ENCODE measurements at places on chromosomes 16 and 17.

DNA sequence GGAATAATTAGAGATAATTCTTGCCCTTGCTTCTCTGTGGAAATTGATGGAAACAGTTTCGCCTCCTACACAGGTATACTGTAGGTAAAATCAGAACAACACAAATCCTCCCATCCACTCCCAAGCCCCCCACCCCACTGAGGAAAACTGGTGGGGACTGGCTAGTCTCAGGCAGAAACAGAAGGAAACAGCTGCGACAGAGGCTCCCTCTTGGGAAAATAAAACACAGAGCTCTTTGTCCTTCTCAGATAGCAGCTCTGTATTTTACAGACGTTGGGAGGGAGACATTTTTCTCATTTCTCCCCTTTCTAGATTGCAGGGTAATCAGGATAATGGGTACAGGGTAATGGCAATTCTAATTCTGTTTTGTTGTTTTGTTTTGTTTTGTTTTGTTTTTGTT, 1.1 kb downstream of the SLFN13 start:
- DNase-seq = no peak

- DNase-seq = no peak
Observed at GRCh38 chr16:78892951-78893733, 707.4 kb downstream of the MAF start.

DNA sequence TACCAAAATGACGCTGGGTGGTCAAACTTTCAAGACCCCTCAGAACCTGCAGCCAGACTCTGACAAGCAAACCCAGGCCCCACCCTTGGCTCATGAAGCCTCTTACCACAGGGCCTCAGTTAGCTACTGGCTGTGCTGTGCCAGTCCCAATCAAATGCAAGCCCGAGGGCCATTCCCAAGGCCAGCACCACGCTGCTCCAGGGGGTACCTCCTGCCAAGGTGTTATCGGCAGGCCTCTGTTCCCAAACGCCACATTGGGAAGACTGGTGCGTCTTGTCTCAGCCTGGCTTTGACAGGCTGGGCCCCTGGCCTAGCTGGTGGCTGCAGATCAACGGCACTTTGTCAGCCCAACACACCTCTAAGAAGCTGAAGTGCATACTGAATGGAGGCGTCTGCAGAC, 35.8 kb upstream of the NOG start:
- no peak for DNase-seq

GRCh38 chr17:80751946-80752581, 207.4 kb downstream of the RPTOR start:
- DNase-seq = no peak

GRCh38 chr16:67649494-67649931, 4.6 kb downstream of the CARMIL2 start:
- no peak for DNase-seq

DNA sequence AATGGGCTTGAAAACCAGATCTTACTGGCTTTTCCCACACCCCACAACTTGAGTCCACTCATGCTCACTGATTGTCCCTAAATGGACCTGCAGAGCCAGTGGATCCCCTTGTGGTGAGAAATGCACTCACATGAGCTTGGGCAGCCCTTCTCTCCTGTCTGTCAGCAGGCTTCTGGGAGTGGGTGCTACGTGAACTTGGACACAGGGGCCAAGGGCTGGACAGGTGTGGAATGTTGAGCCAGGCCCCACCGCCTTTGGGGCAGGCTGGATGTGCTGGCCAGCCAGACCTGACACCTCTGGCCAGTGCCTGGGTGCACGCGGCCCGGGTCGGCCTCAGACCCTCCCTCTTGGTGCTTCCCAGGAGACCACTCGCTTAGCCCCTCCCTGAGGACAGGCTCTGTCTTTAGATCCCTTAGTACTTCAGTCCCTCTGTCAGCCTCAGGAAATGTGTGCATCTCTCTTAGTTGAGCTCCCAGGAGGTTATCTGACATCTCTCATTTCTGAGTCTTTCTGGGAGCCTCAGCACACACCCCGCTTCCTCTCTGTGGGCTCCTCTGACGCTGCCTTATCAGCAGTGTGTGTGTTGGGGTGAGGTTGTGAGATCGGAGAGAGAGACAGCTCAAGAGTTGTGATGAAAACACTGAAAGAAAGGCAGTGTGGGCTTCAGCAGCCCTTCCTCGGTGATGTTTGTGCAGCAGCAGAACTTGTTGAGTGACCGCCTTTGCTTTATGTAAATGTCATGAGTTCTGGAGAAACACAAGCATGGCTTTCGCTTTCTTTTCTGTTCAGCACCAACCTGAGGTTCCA, 117.0 kb downstream of the RAB11FIP4 start:
- DNase-seq = no peak

DNA sequence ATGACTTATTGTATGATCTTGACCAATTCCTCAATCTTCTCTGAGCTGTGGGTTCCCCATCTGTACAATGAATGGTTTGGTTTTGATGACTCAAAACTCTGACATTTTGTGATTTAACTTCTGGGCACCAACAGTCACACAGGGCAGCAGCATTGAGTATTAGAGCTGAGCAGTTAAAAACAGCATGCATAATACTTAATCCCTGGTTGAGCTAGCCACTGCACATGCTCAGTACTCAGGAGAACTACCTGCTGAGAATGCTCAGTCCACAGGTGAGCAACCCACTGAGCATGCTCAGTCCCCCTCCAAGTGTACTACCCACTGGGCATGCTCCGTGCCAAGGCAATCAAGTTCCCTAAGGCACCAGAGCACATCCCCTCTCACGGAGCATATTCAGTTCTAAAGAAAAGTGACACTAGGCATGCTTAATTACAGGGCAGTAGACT, 68.7 kb downstream of the AIPL1 start:
- DNase-seq = no peak

- DNase-seq = no peak
Observed at GRCh38 chr17:21303441-21304065, 19.0 kb downstream of the MAP2K3 start.

GRCh38 chr17:71522383-71522782, 598.4 kb upstream of the SOX9 start:
- DNase-seq = no peak

- DNase-seq = peak; percentile 43
Observed at GRCh38 chr16:1002399-1003166, 21.0 kb downstream of the SOX8 start.

- DNase-seq = no peak
Observed at GRCh38 chr17:80504686-80505413, 28.4 kb upstream of the NPTX1 start.

GRCh38 chr17:48163809-48164208, 56.2 kb downstream of the SNX11 start:
- DNase-seq = no peak

GRCh38 chr17:83125515-83126274, 46.3 kb downstream of the METRNL start:
- DNase-seq = no peak

DNA sequence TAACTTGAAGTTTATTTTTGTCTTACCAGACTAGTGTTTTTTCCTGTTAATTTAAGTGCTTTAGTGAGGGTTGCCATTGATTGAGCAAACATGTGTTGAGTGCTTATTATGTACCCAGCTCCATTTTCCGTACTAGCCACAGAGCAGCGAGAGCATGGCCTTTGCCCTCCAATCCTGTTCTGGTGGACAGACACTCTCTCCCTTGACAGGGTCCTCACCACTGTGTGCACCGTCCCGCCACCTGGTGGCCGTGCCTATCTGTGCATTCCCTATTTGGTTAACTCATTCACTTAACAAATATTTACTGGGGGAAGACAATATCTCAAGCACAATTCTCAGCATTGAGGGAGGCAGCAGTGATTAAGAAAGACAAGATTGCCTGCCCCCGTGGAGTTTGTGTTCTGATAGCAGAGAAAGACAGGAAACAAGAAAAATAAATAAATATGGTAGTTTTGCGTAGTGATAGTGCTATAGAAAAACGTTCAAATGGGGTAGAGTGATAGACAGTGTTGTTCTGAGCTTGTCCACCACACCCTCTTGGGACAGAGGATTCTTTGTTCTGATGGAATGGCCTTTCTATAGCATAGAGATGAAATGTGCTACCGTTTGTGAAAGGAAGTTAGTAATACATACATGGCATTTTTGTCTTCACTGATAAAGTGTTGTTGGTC, 13.0 kb downstream of the CDH13 start:
- DNase-seq = no peak

- DNase-seq = no peak
Observed at GRCh38 chr17:48550502-48551213, 5.7 kb upstream of the HOXB2 start.

GRCh38 chr17:29760279-29761039, 137.7 kb upstream of the CORO6 start:
- no peak for DNase-seq

- no peak for DNase-seq
Observed at GRCh38 chr17:43755389-43755875, 3.2 kb downstream of the SOST start.

DNA sequence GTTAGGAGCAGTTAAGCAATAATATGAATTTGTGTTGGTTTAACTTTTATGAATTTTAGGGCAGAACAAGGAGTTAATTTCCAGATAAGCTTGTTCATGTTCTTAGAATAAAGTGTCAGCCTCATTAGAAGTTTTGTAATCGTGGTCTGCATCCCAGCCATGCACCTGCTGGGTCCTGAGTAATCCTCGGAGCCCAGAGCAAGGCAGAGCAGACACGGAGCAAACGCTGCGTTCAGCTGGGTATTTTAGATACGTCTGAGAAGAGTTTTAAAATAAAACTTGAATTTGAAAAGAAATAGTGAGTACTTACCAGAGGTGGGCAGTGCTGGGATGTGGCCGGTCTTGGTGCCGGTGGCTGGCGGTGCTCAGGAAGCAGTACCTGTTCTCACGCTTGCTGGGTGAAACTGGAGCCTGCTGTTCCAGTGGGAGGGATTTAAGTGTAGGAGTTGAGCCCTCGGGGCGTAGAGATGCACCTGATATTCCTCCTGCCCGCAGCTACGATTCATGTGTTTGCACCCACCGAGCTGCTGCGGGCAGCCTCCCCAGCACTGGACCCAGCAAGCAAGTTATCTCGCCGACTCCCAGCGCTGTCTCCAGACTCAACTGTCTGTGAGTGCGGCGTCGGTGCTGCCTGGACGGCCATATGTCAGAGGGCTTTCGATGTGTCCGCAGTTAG, at the start of gene ZNF750:
Gene ZNF750 (minus strand): TSS at position 406 of the 676 bp plus-strand sequence. CDS start 7,568 bp downstream, outside the sequence.
- no peak for DNase-seq

DNA sequence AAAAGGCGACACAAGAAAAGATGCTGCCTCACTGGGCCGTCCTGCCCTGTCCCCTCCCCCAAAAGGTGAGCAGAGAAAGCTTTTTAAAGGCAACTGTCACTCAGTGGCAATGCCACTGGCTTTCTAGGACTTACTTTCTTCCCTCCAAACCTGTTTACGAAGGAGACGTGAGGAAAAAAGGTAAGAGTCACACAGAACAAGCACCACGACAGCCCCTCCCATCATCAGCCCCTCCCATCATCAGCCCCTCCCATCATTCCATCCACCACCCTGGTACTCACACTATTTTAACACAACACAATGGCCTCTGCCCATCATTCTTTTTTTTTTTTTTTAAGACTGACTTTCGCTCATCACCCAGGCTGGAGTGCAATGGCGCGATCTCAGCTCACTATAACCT, 77.1 kb downstream of the NXN start:
- no peak for DNase-seq

- no peak for DNase-seq
Observed at GRCh38 chr17:1683459-1683858, 1.2 kb downstream of the PRPF8 start.

DNA sequence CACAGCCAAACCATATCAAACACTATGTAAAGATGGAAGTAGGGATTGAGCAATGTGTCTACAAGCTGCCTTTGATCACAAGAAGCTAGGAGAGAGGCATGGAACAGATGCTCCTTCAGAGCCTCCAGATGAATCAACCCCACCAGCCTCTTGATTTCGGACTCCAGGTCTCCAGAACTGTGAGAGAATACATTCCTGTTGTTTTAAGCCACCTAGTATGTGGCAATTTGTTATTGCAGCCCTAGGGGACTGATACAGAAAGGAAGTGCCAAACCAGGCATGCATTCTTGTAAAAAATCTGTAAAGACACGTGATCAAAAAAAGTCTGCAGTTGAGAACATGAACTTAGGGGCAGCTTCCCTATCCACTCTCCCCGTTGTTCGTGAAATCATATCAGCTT, 91.1 kb downstream of the C17orf67 start:
- no peak for DNase-seq

DNA sequence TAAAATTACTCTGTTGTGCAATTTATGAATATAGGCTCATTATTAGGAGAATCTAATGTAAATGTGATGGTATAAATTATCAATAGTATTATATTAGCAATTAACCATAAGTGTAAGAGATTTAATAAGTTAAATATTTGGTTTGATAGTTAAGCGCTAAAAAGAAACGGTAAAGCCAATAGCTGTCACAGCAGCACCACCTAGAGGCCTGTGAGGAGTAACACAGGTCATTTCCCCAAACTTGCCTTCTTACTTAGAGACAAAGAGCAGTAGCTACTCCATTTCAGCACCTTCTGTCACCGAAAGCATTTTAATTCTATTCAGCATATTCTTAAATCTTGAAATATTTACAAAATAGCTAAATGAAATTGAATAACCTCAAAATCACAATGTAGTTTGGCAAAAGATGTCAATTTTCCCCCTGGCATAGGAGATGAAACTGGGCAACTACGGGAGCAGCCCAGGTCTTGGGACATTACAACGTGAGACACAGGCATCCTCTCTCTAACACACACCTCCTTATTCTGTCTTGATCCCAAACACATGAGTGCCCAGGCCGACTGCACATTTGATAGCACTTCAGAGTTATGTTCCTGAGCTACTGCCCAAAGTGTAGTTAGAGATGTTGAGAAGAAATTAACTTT, 14.3 kb upstream of the DYNLRB2 start:
- no peak for DNase-seq

DNA sequence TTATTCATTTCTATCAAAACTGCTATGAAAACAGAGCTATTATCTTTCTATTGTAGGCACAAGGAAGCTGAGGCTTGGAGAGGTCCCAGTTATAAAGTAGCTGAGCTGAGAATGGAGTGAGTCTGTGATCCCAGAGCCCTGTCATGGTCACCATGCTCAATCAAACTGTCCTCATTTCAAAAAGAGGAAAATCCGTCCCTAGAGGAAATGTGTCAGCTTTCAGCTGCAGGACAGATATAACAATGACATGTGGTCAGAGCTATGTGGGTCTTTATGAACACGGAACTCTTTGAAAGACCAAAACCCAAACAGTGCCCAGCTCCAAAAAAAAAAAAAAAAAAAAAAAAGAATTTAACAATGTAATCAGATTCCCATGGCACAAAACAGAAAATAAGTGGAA, 266.1 kb downstream of the XYLT1 start:
- DNase-seq = no peak

DNA sequence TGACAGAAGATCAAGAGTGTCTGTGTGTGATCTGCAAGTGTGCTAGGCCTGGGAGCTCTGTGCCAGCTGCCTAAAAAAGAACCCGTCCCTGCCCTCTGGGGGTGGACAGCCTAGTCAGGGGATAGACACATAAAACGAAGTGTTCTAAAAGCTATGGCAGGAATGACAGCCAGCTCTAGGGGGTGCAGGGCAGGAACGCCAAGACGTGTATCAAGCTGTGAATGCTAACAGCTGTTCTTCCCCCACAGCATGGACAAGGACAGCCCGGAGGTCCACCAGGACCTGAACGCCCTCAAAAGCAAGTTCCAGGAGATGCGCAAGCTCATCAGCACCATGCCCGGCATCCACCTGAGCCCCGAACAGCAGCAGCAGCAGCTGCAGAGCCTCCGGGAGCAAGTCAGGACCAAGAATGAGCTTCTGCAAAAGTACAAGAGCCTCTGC, 5.1 kb downstream of the RASD1 start:
- no peak for DNase-seq

- no peak for DNase-seq
Observed at GRCh38 chr17:38605841-38606645, at the start of gene SRCIN1. Gene SRCIN1 (minus strand): TSS chr17:38605952. CDS start chr17:38605705, 247 bp downstream.

Data from omental fat pad (tissue), 4 donors.